ENCODE measurements at places on chromosomes 5 and 9.

GRCh38 chr5:53123702-53124101 lies 14.1 kb upstream of the MOCS2 start:
- DNase-seq: no peak

GRCh38 chr9:136551401-136552116 lies 5.7 kb upstream of the NOTCH1 start:
- DNase-seq: no peak

GRCh38 chr5:55668356-55668755 lies 43.8 kb downstream of the SLC38A9 start:
- no peak for DNase-seq

DNA sequence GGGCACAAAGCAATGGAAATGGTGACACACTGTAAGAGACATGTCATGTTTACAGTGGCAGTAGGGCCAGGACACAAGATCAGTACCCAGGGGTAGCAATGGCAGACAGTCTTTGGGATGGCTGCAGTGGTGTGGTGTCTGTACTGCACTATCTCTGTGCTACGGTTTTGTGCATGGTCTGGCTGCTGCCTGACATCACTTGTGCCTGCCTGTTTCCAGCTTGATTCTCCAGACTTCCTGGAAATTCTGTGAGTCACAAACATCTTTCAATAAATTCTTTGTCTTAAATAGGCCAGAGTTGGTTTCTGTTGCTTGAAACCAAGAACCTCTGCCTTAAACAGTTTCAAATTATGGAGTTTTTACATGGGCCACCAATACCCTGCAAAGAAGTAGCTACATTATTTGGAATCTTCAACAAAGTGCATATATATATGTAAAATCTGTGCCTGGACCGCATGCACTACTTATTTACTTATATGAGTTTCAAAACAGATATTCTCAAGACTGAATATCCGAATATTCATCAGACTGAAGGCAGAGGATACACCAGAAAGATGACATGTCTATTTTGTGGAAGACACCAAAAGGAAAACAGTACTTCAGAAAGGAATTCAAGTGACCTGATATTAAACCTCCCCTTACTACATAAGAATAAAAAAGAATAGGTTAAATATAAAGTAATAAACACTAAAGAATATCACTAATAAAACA lies 188.1 kb downstream of the RFX3 start:
- DNase-seq: no peak

DNA sequence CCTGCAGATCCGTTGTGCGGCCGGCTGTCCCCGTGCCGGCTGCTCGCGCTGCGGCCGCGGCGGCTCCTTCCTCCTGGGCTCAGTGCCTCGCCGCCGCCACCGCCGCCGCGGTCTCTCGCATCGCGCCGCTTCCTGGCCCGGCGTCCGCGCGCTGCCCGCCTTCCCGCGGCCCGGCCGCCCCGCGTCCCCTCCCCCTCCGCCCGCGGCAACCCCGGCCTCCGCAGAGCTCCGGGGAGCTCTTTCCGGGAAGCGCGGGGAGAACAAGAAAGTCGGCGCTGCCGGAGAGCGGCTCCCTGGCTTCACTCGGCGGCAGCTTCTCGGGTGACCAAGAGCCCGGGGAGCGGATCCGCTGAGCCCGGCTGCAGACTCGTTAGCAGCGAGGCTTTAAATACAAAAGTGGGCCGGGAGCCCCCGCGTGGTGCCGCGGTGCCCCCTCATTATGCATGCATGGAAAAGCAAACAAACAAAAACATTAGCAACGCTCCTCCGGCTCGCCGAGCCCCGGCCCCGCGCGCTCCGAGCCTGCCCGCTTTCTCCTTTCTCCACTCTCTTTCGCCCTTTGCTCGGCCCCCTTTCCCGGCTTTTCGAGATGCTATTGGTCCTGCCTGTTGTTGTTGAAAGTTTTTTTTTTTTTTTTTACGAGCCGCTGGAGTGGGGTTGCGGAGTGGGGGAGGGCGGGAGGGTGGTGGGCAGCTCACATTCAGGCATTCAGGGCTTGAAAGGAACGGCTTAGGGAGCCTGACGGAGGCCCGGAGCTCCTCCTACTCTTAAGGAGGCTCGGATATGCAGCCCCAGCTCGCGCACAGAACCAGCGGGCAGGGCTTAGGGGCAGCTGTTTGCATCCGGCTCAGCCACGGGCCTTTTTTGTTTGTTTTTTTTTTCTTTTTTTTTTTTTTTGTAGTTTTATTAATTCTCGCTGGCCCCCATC lies at the start of gene GAS1:
Gene GAS1 (minus strand): TSS at position 361 of the 928 bp plus-strand sequence. CDS start 727 bp downstream, outside the sequence.
- peak; percentile 43 for DNase-seq

GRCh38 chr9:87686520-87687090 lies 39.3 kb upstream of the CTSL start:
- no peak for DNase-seq

- no peak for DNase-seq
These were observed 48.2 kb downstream of the ANXA1 start for GRCh38 chr9:73199886-73200285.

DNA sequence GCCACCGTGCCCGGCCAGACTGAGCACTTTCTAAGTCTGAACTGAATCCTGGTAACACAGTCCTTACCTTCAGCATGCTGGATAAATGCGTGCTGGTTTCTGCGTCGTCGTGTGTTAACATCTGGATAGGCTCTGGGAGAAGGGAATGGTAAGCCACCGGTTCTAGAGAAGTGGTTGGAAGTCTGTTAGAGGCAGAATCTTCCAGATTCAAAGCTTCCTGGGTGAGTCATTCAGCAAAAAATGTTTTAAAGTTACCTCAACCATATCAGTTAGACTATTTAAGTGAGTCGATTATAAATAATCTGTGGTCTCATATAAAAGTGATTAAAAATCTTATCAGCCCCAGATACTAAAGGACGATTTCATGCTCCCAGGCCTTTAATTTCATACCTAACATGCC lies 256.5 kb upstream of the NFIL3 start:
- no peak for DNase-seq

- no peak for DNase-seq
These were observed 5.0 kb downstream of the CD14 start for GRCh38 chr5:140627972-140628371.

DNA sequence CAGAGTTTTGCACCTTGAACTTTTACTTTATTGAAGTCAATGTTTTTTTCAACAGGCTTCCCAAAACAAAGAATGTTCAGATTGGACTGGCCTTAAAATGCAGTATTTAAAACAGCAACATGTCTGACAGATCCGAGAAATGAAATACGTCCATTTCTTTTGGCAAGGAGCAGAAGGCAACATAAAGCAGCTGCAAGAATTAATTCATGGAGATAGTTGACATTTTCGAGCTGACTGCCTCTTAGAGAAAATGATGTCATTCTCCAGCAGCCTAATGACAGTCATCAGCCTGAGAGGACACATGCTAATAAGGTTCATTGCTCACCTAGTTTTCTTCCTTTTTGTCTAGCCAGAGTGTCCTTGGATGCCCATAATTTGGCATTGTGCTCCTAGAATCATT lies 232.2 kb upstream of the SEMA6A start:
- no peak for DNase-seq

- no peak for DNase-seq
These were observed 853.3 kb downstream of the MAT2B start for GRCh38 chr5:164358531-164359259.

DNA sequence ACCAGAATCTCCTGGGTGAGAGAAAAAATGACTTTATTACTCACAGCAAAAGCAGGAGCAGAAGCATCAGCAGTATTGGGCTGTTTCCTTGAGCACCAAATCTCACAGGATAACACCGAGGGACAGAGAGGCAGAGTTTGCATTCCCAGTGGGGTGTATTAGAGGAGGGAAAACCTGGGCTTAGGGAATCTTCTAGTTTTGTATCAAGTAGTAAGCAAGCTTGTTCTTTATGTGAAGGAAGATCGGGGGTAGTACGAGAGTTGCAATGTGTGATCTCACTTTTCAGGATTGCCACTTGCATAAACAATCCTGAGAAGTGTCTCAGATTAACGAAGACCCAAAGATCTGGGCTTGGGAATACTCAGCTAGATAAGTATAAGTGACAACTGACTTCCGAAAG lies 1163.0 kb downstream of the TAF11L14 start:
- no peak for DNase-seq

GRCh38 chr5:149162401-149163084 lies 21.2 kb downstream of the ABLIM3 start:
- DNase-seq: no peak

GRCh38 chr9:116233160-116233530 lies 79.6 kb downstream of the PAPPA start:
- no peak for DNase-seq

DNA sequence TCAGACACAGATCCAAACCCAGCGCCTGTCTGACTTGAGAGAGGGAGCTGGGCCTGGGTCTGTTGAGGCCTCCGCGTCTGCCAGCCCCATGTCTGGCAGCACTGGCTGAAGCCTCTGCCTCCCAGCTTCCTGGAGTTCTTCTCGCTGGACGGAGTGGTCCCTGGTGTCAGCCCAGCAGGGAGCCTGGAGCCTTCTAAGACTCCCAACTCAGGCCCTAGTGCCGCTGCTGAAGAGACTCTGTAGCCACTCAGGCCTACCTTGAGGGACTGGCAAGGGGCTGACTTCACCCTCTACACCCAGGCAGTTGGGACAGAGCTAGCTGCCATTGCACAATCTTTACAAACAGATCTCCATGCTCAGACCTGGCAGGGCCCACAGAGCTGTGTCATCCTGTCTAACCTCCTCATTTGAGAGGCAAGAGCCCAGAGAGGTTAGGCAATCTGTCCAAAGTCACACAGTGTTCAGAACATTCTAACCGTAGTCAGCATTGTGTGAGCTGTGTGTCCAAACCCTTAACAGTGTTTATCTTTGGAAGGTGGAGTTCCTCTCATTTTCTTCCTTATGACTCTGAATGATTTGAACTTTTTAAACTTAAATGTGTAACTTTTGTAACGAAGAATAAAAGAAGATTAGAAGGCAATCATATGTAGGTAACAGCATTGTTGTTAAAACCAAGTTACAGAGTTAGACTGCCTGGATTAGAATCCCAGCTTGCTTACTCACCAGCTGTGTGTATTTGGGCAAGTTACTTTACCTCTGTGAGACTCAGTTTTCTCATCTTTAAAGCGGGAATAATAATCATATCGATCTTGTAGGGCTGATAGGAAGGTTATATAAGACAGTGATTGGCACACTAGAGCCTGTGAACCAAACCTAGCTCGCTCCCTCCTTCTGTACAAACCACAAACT lies 4.6 kb upstream of the DUSP1 start:
- no peak for DNase-seq

DNA sequence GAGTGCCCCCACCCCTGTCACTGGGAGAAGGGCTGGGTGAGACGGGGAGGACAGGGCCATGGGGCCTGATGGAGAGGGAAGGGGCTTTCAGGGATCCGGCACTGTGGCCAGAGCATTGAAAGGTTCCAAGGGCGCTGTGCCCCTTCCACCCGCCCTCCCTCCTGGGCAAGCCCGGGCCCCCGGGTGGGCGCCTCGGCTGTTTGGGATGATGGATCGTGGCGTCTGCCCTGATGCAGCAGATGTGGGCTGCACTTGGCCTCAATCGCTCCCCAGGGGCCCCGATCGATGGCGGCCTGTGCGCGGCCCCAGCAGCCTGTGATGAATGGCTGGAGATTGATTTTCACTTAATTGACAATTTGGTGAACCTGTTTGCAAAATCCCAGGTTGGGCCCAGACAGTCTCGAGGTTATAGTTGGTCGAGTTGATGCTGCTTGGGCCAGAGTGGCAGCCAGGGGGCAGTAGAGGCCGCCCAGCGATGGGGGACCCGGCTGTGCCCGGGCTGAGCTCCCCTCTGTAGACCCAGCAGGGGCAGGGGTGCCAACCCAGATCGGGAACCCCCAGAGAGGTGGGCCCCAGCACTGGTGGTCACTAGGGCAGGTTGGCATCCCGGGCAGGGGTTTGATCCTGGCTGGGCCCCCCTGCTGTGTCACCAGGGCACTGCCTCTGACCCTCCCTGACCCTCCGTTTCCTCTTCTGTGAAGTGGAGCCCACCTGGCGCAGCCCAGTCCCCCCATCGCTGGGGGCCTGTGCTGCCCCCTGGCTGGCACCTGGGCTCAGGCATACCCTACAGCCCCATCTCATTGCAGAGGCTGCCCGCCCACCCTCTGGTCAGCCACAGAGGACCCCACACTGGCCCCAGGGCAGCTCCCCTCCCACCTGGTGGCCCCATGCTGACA lies 34.7 kb downstream of the LHX3 start:
- DNase-seq: peak; percentile 52

GRCh38 chr9:131161585-131161984 lies 36.2 kb downstream of the NUP214 start:
- no peak for DNase-seq

DNA sequence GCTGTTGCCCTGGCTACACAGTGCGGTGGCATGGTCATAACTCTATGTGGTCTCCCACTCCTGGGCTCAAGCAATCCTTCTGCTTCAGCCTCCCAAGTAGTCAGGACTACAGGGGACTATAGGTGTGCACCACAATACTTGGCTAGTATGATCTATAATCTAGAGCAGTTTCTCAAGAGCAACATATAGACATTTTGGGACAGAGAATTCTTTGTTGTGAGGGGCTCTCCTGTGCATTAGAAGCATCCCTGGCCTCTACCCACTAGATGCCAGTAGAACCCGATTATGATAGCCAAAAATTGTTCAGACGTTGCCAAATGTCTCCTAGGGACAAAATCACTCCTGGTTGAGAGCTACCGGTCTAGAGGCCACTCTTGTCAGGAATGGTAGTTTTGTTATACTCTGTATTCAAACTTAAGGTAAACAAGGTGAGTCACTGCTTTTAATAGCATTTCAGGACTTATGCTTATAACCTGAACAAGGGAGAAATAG lies 7.2 kb downstream of the ANKHD1 start:
- no peak for DNase-seq

DNA sequence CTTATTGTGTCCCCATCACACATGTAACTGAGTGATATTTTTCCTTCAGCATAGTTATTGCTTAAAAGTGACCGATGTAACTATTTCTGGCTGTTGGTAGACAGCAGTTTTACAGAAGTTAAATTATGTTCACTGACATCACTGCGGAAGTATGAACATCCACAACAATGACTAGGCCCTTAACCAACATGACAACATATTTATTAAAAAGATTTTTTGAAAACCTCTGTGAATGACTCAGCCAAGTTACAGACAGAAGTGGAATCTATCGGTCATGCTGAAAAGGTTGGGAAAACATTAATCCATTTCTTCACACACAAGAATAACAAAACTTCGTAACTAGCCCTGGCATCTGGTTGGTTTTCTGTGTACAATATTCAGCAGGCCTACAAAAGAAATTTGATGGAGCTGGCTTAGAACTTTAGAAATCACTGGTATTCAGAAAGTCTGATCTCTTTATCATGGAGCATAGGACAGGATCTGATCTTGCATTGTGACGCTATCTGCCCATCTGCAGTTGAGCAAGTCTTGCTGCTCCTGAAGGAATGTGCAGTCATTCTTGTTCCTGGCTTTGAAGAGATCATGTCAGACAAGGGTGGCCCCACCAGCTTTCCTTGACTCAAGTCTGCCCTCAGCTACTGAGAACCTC lies 6.5 kb downstream of the GLIS3 start:
- DNase-seq: no peak

GRCh38 chr5:82562696-82563240 lies 284.6 kb upstream of the RPS23 start:
- no peak for DNase-seq
